ENCODE measurements at places on chromosomes 2 and 18.

- peak; percentile 28 for DNase-seq
Observed at GRCh38 chr18:3453540-3454364, 3.8 kb downstream of the TGIF1 start.

DNA sequence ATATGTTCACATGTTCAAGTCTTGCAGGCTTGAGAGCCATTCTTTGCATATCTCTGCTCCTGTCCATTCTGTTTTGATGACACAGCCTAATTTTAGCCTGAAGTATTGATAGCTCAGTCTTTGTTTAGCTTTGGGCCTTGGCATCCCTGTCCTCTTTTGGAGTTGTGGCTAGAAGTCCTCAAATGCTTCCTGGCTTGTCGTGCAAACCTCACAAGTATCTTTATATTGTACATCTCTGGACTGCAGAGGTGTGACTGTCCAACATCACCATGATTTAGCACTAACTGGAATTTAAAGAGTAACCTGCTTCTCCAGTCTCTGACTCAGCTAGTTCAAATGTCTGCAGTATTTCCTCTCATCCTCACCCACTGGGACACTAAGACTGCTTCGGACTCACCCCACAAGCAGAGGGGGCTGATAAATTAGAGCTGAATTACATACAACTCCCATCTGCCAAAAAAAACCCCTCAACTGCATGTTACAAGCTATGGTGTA, 11.7 kb downstream of the PFN4 start:
- no peak for DNase-seq

DNA sequence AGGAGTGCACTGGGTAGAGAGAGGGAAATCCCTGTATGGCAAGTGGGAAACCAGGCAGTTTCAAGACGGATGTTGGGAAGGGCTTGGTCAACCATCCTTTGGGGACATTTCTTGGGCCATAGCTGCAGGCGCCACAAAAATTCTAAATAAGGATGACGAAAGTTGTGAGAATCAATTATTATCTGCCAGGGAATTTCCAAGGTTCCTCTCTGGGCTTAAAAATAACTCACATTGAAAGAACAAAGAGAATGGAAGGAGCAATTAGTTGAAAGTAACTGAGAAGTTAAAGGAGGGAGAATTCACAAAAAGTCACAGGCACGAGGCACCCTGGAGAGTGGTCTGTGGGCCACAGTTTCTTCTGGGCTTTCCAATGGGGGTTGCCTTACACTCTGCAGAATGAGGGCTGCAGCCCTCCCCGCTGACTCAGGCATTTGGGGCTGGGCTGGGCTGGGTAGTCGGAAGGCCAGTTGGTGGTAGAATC, 195.7 kb downstream of the SMAD7 start:
- no peak for DNase-seq

DNA sequence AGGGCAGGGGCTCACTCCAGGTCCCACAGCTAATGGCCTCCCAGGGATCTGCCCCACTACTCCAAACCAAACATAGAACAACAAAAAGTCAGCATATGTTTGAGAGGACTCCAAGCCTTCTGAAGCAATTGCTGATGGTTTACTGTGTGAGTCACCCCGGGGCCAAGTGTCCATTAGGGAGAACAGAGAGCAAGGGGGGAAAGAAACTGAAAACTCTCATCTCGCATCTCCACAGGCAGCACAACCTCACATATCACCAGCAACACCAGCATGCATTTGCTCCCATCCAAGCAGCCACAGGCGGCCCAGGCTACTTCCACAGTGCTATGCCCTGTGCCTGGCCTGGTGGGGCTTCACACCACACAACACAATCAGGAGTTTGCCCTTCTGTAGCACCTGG, 39.1 kb downstream of the CYRIA start:
- DNase-seq: no peak

DNA sequence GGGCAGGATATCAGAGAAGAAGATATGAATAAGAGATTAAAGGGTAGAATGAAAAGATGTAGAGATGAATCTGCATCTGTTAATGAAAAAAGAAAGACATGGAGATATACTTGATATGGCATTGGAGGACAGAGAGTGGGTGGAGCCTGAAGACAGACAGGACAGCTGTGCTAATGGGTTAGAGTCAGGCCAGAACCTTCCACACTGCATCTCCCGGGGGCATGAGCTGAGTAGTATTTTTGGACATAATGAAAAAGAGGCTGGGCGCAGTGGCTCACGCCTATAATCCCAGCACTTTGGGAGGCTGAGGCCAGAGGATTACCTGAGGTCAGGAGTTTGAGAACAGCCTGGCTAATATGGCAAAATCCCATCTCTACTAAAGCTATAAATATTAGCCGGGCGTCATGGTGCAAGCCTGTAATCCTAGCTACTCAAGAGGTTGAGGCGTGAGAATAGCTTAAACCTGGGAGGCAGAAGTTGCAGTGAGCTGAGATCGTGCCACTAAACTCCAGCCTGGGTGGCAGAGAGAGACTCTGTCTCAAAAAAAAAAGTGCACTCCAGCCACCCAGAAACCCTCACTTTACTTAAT, 11.4 kb downstream of the FLACC1 start:
- DNase-seq: no peak

DNA sequence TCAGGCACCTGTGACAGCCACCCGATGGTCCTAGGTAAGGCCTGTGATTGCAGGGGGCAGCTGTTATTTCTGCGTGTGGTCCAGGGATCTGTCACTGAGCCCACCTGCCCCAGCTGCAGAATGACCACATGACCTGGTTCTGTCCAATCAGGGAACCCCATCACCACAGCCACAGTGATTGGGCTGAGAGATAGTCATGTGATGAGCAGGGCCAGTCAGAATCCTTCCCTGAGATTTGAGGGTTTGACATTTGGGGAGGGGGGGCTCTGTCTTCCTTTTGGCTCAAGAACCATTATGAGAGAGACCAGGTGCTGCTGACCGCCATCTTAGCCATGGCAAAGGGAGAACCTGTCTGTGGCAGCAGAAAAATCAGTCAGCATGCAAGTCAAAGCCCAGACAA, 147.2 kb downstream of the SMAD7 start:
- DNase-seq: no peak

- DNase-seq: no peak
Observed at GRCh38 chr2:235958221-235958930, 209.8 kb downstream of the GBX2 start.

DNA sequence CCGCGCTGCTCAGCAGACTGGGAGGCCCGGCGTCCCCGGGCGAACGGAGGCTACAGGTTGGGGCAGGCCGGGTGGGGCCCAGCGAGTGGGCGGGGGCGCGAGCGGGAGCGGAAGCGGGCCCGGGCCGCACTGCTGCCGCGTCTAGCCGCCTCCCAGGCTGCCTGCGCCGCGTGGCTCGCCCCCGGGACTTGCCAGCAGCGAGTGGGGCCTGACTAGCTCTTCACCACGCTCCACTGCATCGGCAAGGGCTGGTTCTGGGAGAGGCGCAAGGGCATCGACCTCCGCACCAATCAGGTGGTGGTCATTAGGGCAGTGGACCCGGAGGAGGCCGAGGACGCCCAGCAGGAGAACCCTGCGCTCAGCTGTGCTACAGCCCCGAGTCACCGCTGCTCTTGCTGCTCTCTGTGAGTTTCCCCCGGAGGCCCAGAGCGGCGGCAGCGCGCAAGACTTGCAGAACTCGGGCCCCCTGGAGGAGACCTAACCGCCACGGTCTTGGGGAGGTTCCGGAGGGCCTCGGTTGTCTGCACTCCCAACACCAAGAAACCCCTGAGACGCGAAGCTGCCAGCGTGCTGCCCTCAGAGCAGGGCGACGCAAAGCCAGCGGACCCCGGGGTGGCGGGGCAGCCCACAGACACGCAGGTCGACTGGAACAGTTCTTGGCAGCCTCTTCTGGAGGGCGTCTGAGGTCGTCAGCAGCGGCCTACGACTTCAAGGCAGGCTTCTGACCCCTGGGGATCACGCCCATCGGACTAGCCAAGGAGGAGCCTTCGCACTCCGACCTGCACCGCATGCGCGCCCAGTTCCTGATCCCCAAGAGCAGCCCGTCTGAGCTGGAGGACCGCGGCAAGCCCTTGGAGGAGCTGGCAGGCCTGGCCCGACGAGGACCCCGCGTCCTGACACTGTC, 27.2 kb upstream of the PTPN2 start:
- peak; percentile 39 for DNase-seq

GRCh38 chr2:242034138-242034537, 164.6 kb downstream of the RTP5 start:
- DNase-seq: no peak

GRCh38 chr18:61435064-61435652, 101.9 kb downstream of the CDH20 start:
- no peak for DNase-seq

GRCh38 chr2:192265751-192266150, 71.0 kb upstream of the TMEFF2 start:
- DNase-seq: no peak

DNA sequence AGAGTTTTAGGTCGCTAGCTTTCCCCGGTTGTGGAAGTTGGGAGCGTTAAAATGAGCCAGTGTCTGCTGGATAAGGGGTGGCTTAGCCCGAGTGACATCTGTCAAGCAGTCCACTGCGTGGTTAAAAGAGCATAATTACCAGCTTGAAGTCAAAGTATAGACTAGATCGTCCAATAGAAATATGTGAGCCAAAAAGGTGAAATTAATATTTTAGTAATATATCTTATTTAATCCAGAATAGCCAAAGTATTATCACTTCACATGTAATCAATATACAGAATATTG, 654 bp downstream of the COMMD1 start:
- no peak for DNase-seq

- no peak for DNase-seq
Observed at GRCh38 chr2:238064376-238064775, 3.6 kb downstream of the SCLY start.

DNA sequence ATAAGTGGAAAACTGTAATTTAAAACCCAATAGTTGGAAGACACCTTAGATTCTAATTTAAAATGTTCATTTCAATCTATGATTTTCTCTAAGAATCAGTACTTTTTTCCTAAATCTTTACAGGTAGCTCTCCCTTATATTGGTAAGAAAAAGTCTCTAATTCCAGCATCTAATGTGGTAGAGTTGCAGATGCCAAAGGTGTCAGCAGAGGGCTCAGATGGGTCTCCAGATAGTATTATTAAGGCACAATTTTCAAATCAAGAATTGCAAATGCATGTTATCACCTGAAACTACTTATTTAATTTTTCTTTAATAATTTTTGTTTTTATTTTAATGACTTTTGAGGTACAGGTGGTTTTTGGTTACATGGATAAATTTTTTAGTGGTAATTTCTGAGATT, 25.5 kb upstream of the ITGA4 start:
- DNase-seq: no peak

GRCh38 chr2:227607941-227608340, 6.7 kb downstream of the SCYGR3 start:
- no peak for DNase-seq

- DNase-seq: no peak
Observed at GRCh38 chr2:35989503-35989902, 366.1 kb upstream of the CRIM1 start.

DNA sequence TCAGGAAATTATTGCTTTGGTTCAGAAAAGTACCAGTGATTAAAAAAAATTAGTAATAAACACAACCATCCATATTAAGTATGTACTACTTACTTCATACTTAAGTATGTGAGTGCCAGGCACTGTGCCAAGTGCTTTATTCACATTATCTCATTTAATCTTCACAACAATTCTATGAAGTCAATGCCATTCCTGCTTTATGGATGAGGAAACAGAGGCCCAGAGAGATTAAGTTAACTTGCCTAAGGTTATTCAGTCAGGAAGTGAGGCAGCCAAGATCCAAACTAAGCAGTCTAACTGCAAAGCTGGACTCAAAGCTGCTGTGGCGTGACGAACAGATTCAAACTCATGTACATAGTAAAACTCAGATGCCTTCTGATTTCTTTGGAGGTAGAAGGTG, 22.3 kb downstream of the DTNB start:
- DNase-seq: no peak

DNA sequence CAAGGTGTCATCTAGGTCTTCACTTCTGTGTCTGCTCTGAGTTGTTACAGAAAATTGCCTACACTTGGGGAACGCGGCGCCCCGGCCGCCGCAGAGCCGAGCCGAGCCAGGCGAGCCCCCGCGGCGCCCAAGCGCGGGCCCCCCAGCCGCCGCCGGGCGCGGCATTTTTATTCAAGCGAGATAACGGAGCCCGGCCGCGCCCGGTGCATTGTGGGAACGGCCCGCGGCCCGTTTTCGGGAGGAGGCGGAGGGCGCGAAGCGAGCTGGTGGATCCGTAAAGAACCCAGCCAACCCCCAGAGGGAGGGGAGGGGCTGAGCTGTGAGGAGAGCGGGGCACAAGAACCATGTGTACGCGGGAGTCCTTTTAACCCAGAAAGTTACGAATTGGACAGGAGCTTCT, 191.8 kb downstream of the FTCDNL1 start:
- no peak for DNase-seq

- no peak for DNase-seq
Observed at GRCh38 chr18:46134920-46135675, 30.9 kb downstream of the HAUS1 start.

DNA sequence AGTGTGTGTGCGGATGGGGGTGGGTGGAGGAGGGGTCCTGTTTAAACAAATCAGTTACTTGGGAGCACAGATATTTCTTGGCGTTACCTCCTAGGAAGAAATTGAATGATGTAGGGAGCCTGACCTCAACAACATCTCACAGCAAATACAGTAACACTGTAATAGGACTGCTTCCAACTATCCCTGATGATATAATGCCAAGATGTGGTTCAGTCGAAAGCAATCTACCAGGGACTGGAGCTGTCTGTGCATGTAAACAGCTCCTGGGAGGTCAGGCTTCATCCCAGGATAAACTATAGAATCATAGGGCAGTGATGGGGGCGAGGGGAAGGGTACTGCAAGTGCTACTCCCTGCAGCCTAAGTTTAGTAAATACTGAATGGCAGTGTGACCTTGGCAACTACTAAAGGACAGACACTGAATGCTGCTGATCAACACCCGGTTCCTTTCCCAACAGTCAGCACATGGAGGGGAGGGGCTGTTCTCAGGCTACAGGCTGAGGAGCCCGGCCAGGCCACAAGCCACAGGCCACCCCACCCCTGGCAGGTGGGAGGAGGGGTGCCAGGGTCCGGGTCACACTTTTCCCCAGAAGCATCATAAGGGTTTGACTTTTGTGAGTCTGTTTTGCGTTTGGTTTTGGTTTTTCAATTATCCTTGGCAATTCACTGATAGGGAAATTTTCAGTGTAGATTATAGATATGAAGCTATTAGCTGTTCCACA, 85.3 kb upstream of the ZNF397 start:
- no peak for DNase-seq

GRCh38 chr18:68826121-68826520, 28.2 kb downstream of the CCDC102B start:
- no peak for DNase-seq

DNA sequence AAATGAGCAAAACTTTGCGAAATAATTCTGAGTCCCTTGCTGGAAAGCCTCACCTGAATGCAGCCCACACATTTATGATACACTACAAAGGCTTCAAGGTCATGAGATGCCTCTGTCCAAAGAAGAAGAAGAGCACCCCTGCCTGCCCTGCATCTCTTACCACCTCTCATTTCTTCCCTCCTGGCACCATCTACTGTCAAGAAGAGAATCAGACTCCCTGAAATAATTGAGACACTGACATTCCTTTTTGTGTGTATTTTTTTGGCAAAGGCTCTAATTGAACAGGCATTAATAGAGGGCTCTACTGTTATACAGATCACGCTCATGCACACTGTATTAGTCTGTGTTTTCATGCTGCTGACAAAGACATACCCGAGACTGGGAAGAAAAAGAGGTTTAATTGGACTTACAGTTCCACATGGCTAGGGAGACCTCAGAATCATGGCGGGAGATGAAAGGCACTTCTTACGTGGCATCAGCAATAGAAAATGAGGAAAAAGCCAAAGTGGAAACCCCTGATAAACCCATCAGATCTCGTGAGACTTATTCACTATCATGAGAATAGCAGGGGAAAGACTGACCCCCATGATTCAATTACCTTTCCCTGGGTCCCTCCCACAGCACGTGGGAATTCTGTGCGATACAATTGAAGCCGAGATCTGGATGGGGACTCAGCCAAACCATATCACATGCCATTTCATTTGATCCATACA, 176.3 kb downstream of the ALPK2 start:
- no peak for DNase-seq

Measured in activated CD4-positive, alpha-beta T cell treated with anti-CD3 and anti-CD28 coated beads for 24 hours (primary cell).